GM12892 (cell line): ENCODE measurements at places on chromosomes 13 and 19.

GRCh38 chr13:19604306-19604705, 29.2 kb upstream of the MPHOSPH8 start:
- DNase-seq = no peak

DNA sequence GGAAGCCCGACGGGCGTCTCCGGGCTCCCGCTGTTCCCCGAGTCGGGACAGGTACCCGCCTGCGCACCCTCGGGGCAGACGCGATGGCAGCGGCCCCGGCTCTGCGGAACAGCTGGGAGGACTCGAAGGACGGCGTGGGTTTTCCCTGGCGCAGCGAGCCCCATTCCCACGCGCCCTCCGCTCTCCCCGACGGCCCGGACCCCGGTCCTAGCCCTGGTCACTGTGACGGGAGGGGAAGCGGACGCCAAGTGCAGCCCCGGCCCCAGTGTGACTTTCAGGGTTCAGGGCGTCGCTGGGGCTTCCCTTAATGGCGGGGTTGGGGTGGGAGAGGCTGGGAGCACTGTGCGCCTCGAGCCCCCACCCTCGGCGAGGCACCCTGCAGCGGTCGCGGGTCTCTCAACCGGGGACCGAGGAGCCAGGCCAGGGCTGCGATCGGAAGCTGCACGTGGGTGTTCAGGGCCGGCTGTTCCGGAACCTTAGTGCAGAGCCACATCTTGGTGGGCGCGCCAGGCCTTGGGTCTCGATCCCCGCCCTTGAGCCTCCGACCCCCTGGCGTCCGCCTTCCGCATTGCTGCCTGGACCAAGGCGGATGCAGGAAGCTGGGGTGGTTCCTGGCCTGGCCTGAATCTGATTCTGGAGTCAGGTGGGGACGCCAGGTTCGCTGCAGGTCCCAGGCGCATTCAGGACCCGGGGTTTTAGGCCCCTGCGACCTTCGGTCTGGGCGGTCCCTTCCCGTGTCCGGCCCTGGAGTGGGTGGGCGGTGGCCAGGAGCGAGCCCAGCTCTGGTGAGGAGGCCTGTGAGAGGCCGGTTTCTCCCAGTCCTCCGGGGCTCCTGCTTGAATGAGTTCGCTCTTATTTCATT, 3.5 kb downstream of the LGALS7B start:
- no peak for DNase-seq

DNA sequence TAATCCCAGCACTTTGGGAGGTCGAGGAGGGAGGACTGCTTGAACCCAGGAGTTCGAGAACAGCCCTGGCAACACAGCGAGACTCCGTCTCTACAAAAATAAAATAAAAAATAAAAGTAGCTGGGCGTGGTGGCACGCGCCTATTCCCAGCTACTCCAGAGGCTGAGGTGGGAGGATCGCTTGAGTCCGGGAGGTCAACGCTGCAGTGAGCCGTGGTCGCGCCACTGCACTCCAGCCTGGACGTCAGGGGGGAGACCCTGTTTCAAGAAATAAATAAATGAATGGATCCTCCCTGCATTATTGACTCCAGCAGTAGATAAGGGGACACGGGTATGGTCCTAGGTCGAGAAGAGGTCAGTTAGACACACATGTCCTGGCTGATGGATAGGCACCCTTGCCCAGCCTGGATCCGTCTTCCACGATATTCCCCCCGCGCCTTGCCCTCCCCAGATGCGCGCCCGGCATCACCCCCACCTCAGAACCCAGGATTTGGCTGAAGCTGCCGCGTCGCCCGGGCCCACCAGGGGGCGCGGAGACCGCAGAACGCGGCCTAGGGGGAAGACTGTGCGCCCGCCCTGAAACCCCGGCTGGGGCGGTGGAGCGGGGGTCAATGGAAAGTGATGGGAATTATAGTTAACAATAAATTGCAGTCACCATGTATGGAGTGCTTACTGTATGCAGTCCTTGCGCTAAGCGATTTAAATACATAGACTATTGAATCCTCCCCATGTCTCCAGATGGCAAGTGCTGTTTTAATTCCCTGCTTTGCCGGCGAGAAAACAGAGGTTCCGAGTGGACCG, 2.1 kb upstream of the HOOK2 start:
- peak; percentile 80 for DNase-seq

- no peak for DNase-seq
Observed at GRCh38 chr13:102947745-102948405, 102.0 kb downstream of the ERCC5 start.

- DNase-seq = no peak
Observed at GRCh38 chr13:28574617-28575142, 79.8 kb upstream of the FLT1 start.

DNA sequence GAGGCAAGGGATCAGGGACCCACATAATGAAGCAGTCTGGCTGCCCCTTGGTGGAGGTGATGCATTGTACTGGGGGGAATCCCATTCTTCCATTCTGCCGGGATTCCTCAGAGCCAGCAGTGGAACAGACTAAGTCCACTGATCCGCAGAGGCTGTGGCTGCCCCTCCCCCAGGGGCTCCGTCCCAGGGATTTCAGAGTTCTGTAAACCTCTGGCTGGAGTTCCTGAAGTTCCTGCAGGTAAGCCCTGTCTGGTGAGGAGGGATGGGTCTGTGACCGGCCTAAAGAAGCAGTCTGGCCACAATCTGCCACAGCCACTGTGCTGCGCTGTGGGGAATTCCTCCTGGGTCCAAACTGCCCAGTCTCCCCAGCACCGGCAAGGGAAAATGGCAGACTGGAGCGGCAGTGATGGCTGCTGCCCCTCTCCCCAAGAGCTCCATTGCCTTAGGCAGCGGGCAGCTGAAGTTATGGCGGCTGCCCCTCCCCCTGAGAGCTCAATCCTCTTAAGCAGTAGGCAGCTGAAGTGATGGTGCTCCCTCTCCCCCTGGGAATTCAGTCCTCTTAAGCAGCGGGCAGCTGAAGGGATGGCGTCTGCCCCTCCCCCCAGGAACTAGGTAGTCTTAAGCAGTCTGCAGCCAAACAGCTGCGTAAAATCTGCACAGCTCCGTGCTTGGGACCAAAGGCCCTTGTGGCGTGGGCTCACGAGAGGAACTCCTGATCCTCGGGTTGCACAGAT, 155.7 kb downstream of the PCDH17 start:
- DNase-seq = no peak

GRCh38 chr13:36885901-36886300, 34.1 kb downstream of the SMAD9 start:
- no peak for DNase-seq

- DNase-seq = no peak
Observed at GRCh38 chr13:32737111-32737571, 150.9 kb downstream of the PDS5B start.

- DNase-seq = no peak
Observed at GRCh38 chr19:20513189-20513904, 52.2 kb downstream of the ZNF737 start.

- DNase-seq = no peak
Observed at GRCh38 chr19:1156305-1156801, 17.7 kb downstream of the SBNO2 start.

DNA sequence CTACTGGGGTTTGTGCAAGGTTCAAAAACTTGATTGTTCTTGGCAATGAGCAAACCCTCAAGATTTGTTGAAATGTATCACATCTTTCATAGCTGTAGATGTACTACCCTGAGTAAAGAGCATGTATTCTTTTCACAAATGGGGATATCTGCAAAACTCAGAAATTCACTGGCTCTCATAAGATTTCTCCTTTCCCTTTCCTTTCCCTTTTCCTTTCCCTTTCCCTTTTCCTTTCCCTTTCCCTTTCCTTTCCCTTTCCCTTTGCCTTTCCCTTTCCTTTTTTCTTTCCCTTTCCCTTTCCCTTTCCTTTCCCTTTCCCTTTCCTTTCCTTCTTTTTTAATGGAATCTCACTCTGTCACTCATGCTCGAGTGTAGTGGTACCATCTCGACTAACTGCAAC, 69.1 kb downstream of the FNDC3A start:
- no peak for DNase-seq

DNA sequence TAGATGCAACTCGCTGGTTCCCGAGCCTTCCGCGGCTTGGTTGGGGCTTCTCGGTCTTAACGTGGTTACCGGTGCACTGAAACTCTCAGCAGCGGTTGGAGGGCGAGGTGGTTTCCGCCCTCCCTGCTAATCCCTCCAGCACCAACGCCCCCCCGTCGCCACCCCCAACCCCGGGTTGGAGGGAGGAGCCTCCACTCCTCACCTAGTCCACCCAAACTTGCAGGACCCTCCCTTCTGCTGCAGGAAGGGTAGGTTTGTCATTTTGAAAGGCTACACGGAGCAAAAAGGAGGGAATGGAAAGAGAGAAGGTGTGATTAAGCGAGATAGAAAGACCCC, 465.0 kb downstream of the ITGBL1 start:
- no peak for DNase-seq

GRCh38 chr19:35903550-35904179, 1.3 kb downstream of the HCST start:
- peak; percentile 76 for DNase-seq

DNA sequence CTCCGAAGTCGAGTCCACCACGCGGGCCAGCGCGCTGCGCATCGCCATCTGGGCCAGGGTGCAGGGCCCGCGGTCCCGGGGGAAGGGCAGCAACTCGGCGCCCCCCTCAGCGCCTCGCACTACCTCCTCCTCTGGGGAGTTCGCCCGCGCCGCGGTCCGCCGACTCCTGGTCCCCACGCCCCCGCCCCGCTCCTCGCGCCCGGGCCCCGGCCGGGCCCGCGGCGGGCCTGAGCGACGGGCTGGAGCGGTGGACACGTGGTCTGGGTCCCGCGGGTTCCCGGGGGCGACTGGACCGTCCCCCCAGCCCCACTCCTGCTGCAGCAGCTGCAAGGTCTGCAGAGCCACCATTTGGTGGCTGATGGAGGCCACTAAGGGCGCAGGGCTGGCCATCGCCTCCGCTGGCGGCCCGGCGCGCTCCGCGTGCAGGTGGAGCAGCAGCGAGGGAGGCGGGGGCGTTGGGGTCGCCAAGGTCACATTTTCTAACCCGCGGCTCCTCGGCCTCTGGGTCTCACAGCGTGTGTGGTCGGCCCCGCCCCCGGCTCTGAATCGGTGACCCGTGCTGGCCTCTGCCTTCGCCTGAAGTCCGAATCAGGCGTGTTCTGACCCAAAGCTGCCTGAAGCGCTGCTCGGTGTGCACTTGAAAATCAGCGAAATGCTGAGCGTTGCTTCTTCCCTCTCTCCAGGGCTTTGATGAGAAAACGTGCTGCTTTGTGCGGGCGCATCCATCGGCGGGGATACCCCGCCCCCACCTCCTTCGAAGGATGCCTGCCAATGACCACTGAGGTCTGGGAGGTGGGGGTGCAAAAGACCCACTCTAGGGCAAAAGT, at the start of gene DLEU7:
DLEU7 (minus strand) TSS at position 436 of the 827 bp plus-strand sequence; CDS start at position 390, 46 bp downstream.
- no peak for DNase-seq

DNA sequence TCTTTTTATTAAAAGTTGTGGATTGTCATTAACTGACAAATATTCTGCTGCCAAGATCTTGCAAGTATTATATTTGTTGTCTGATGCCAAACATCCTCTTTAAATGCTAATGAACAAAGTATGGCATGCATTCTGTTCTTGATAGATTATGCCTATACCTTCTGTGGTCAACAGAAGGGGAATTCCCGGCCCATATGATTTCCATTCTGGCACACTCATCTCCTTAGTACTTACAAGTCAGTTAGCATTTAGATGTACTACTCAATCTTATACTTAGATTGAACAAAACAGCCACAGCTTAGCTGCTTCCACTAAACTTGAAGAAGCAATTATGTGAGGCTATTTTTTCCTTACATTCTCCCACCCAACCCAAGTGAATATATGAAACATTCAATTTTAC, 246.1 kb upstream of the DACH1 start:
- no peak for DNase-seq

GRCh38 chr19:54373781-54374631, 9.3 kb upstream of the LAIR1 start:
- no peak for DNase-seq

- no peak for DNase-seq
Observed at GRCh38 chr13:24362435-24362952, 53.1 kb downstream of the C1QTNF9 start.

DNA sequence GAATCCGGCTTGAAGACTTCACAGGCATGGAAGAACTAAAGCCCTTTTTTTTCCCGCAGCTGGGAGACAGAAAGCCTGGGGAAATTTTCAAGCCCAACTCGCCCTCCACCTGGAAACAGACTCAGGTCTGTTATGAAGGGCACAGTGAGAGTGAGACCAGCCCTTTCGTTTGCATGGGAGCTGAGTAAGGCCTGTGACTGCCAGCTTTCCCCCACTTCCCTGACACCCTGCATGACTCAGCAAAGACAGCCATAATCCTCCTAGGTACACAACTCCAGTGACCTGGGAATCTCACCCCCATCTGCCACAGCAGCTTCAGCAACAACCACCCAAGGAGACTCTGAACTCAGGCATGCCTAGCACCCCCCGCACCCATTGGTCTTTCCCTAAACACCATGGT, 87.6 kb upstream of the ZNF91 start:
- DNase-seq = no peak

DNA sequence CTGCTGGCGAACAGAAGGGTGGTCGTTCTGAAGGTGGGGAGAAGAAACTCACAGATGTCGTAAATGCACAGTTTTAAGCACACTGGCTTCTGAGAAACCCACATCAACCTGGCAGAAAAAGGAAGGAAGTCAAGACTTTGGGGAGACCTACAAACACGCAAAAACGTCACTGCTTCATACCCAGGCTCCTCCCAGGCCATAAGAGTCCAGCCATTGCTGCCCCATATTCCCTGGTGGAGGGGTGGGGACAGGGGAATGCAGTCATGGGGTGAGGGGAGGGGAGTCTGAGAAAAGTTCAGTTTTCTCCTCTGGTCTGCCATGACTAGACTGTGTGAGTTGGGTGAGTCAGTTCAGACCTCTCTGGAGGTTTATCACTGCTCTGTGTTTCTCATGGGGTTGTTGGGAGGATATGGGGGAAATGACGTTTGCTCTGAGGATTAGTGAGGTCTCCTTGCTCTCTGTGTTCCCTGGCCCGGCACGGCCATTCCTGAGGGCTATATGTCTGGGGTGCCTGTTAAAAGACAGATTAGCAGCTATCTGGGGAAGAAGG, 139.0 kb downstream of the FLT1 start:
- no peak for DNase-seq

- DNase-seq = no peak
Observed at GRCh38 chr13:49545661-49546060, 39.7 kb downstream of the RCBTB1 start.

- no peak for DNase-seq
Observed at GRCh38 chr19:13840305-13841085, 36.4 kb upstream of the NANOS3 start.

DNA sequence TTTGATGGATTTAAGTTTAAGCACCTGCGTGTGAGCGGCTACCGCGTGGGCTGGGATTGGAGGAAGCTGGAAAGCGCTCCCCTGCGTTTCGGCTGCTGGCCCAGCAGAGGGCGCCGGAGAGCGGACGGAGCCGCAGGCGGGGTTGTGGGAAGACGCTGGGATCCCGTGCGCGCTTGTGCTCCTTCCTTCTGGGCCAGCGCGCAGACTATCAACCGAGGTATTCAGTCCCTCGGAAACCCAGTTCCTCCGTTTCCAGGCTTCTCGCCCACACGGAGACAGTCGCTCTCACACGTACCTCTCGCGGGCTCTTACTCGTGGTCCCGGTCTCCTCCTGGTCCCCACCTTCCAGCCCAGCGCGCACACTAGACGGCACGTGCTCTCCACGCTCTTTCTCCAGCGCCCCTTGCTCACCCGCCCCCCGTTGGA, 28.8 kb downstream of the EPN1 start:
- DNase-seq = no peak
